ENCODE measurements at places on chromosomes 13 and 19.

DNA sequence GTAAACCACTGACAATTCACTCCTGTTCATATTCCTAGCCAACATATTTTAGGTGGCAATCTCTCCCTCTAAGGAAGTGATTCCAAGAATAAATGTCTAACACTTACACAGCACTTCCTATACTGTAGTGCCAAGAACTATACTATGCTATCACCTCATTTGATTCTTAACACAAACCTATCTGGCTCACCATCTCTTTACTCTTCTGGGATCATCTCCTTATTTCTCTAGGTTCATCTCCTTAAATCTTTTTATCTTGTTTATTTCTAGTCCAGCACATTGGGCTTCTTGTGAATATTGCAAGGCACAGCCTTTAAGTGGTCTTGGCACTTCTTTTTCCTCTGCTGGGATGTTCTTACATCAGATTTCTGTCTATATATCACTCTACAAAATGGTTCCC lies 366.3 kb downstream of the SLITRK6 start:
- no peak for DNase-seq

DNA sequence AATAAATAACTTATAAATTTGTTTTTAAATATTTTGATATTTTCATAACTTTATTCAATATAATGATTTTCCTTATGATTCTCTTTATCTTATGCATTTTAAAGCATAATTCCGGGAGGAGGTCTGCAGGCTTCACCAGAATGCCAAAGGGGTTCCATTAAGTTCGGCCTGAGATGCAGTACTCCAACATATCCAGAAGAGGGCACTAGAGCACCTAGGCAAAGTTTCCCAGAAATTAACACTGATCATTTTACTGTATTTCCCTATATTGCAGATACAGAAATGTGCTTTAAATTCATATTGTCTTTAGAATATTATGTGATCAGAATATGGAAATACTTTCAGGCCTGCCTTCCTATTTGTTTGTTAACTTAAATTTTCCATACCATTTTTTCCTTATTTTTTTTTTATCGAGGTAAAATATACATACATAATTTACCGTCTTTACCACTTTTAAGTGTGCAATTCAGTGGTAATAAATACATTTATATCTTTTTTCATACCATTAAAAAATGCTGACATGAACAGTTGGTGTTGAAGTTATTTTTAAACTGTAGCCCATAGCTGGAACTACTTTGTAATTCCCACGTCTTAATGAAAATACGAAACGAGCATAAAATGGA lies 58.9 kb upstream of the TM9SF2 start:
- DNase-seq: peak; percentile 35

- no peak for DNase-seq
Measured at GRCh38 chr19:55284405-55285058, 735 bp downstream of the BRSK1 start.

- DNase-seq: no peak
Measured at GRCh38 chr19:35106898-35107541, 8.6 kb upstream of the FXYD3 start.

Data from naive thymus-derived CD8-positive, alpha-beta T cell (primary cell).